Hematopoietic multipotent progenitor cell treated with erythropoietin and hydrocortisone succinate and interleukin-3 and kit ligand, for 8 days (in vitro differentiated cells): ENCODE measurements at places on chromosomes 4 and X.
A peak's percentile ranks its signal among the peaks of the same experiment; 100 is the strongest.

DNA sequence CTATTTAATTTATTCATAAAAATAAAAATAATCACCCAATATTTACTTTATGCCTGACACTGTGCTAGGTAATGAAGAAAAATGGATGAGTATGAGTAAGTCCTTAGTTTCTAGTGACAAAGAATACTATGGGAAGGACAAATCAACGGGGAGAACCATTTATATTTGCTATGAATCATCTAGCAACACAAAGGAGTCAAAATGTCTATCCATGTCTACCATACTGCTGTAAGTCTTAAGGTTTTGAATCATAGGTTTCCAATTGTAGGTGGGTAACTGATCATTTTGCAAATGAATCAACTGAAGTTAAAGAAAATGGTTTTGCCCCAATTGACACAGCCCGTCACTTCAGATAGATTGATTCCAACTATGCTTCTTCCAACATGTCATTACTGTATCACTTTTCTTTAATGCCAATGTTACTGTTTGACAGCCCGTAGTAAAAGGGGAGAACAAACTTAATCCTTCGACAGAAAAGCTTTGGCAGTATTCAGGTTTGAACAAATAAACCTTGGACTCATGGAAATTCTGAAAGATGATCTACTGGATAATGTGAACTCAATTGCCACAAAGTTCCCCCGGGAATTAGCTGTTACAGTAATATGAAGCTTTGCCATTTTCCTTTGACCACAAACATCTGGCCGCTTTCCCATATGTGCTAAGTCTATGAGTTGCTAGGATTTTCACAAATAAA, 3.2 kb downstream of the TDO2 start:
- DNase-seq: no peak

DNA sequence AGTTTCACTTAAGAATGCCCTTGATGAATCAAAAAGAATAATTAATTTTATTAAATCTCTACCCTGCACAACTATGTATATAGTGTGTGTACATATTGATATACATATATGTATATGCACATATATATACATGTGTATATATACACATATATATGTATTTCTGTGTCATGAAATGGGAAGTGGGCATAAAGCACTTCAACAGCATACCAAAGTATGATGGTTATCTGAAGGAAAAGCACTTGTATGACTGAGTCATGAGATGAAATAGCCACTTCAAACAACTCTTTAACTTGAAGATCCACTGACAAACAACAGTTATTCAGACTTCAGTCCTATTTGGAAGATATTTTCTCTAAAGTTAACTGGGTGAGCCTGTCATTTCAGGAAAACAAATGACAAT, 16.3 kb downstream of the RNF128 start:
- no peak for DNase-seq

- DNase-seq: peak; percentile 5
Observed at GRCh38 chrX:49879656-49880277, 483 bp downstream of the USP27X start.

GRCh38 chrX:45774961-45775360, 574.3 kb upstream of the DIPK2B start:
- no peak for DNase-seq

- DNase-seq: no peak
Observed at GRCh38 chr4:78962597-78963115, 23.4 kb upstream of the PAQR3 start.

GRCh38 chr4:113398441-113399143, 349.1 kb downstream of the ANK2 start:
- no peak for DNase-seq
